ENCODE measurements at places on chromosomes 1 and 21.

DNA sequence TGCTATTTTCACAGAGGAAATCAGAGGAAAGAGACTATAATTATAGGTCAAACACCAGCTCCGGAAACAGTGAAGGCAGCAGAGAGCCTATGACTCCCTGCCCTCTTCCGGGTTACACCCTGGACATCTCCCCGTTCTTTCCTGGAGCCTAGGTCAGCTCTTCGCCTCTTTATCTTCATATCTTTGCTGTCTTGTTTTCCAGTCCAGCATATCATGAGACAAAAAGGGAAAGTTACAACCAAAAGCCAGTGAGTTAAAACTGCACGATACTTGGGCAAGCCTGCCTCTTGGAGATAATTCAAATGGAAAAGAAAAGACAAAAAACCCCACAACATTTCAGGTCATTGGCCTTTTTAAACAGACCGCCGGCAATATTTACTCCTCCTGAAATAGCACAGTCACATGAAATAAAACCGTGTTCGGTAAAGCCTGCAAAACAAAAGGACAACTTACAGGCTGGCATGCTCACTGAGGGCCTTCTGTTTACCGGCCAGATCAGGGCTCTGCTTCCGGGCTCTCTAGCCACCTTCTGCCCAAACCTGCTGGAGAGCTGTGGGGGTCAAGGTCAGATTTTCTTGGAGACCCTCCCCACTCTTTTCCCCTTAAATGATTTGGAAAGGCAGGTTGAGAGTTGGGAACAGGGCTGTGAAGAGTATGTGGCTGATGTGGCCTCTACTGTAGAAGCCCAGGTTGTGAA lies 42.8 kb upstream of the PPP2R5A start:
- no peak for DNase-seq

DNA sequence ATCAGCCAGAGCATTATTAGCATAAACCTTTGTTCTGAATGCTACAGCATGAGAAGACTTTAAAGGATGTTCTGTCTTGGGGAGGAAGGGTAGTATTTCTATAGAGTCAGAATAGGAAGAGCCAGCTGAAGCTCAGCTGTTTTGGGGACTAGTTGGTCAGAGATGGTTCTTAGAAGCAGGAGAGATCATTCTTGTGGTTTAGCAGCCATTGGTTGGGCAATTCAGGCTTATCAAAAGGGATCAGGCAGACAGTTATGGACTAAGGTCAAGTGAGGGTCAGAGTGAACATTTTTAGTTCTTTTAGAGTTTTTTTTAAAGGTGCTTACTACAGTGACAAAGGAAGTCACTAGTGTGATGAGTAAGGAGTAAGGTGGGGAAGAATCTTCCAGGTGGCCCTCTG lies 245.5 kb downstream of the RPS6KC1 start:
- DNase-seq = no peak

- no peak for DNase-seq
These were observed 150.5 kb downstream of the RPS6KC1 start for GRCh38 chr1:213201380-213202155.

GRCh38 chr1:221672239-221672645 lies 69.6 kb downstream of the DUSP10 start:
- DNase-seq = no peak

GRCh38 chr1:53888681-53889080 lies 916 bp downstream of the YIPF1 start:
- DNase-seq = no peak

GRCh38 chr1:110328274-110328673 lies 10.9 kb upstream of the RBM15 start:
- no peak for DNase-seq

- no peak for DNase-seq
These were observed 50.9 kb upstream of the NR5A2 start for GRCh38 chr1:199976496-199977144.

Data from activated CD4-positive, alpha-beta T cell treated with anti-CD3 and anti-CD28 coated beads for 4 hours (primary cell).